NCI-H1417 (cell line): ENCODE measurements at places on chromosomes 13 and 19.

DNA sequence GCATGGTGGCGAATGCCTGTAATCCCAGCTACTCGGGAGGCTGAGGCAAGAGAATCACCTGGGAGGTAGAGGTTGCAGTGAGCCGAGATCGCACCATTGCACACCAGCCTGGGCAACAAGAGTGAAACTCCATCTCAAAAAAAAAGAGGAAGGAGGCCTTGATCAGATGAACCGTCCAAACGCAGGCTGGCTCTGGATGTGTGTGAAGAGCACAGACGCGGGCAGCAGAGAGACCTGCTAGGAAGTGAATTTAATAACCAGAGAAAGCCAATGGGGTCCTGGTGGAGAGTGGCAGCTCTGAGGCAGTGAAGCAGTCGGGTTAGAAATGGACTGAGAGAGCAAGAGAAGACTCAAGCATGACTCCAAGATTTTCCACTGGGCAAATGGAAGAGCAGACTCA, 136.5 kb downstream of the RNF17 start:
- DNase-seq, result no peak

DNA sequence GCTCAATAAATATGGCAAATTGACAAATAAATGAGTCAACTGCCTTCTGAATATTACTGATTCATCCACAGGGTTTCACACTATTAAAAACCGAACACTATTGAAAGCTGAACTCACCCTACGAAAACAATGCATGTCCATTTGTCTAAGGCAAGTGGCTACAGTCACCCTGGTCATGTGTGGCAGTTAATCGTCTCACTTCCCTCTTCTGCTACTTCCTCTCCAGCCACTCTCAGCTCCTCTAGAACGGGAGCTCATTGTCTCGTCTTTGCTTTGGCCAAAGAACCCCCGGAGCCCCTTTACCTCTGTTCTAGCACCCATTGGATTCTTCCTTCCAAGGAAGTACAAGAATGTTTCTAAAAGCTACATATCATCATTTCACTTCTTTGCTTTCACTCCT, 74.4 kb upstream of the ZNF599 start:
- no peak for DNase-seq

DNA sequence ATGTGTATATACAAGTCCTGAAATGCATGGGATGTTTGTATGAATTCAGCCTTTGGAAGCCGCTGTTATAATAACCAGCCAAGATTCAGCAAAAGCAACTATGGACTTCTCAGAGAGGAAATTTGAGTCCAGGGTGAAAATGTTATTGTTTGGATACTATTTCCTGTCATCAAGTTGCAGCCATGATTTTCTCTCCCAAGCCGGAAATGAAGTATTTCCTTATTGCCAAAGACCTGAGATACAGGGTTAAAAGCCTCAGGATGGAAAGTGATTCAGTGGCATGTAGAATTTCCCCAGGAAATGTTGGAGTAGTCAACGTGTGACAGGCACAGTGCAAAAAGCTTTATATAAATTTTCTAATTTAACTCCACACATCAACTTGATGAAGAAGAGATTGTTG, 133.9 kb downstream of the IRS2 start:
- no peak for DNase-seq

DNA sequence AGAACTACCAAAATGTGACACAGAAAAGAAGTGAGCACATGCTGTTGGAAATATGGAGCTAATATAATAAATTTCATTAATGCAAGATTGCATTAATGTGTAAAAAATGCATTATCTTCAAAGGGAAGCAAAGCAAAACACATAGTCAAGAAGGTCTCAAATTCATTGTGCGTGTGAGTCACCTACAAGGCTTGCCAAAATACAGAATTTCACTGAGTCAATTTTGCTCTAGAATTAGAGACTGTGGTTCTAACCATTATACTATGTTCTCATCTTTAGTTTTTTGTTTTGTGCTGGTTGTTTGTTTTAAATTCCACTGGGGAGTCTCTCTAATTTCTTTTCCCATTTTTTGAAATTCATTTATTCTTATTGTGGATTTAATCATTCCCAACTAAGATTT, 149.8 kb upstream of the SLITRK1 start:
- no peak for DNase-seq
